ENCODE measurements at places on chromosomes 13 and 19.

DNA sequence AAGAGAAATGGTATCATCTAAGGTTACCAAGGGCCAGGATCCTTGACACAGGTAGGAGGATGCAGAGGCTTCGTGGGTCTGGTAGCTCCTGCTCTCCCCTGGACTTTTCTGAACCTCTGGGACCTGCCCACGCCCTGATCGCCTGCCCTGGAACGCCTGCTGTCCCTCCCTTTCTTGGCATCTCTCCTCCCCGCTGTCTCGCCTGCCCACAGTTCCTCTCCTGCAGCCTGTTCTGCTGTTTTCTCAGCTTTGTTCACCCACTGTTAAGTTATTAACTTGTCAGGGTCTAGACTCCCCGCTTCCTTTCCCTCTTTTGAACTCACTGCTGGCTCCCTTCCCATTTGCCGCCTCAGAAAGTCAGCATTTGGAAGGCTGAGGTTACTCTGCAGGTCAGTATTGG is 19.8 kb downstream of the SERP2 start:
- H3K27me3 ChIP-seq: peaks cover 7% of the 10 kb centered on the region
- no peak overlapping the region for H3K4me3 ChIP-seq
- no peaks in the 10 kb centered on the region for H3K36me3 ChIP-seq
- no peaks in the 10 kb centered on the region for H3K4me1 ChIP-seq

- H3K27ac ChIP-seq: no peak overlapping the region
- no peaks in the 10 kb centered on the region for H3K27me3 ChIP-seq
- H3K36me3 ChIP-seq: no peaks in the 10 kb centered on the region
- H3K4me3 ChIP-seq: no peak overlapping the region
- no peak for DNase-seq
- no peaks in the 10 kb centered on the region for H3K4me1 ChIP-seq
Measured at GRCh38 chr19:45305007-45305406, 17.7 kb downstream of the CKM start.

DNA sequence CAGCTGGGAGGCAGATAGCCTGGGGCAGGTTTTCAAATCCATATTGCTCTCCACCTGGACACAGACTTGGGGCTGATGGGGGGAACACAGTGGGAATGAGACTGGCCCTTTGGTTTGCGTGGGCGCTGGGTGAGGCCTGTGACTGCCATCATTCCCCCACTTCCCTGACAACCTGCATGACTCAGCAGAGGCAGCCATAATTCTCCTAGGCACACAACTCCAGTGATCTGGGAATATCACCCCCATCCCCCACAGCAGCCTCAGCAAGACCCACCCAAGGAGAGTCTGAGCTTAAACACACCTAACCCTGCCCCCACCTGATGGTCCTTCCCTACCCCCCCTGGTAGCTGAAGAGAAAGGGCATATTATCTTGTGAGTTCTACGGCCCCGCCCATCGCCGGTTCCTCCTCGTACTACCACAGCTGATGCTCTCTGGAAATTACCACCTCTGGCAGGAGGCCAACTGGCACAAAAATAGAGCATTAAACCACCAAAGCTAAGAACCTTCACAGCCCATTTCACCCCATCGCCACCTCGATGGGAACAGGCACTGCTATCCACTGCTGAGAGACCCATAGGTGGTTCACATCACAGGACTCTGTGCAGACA is 71.0 kb downstream of the RNF17 start:
- peaks cover 2% of the 10 kb centered on the region for H3K4me1 ChIP-seq
- peaks cover 33% of the 10 kb centered on the region for H3K27me3 ChIP-seq
- no peak overlapping the region for H3K27ac ChIP-seq

DNA sequence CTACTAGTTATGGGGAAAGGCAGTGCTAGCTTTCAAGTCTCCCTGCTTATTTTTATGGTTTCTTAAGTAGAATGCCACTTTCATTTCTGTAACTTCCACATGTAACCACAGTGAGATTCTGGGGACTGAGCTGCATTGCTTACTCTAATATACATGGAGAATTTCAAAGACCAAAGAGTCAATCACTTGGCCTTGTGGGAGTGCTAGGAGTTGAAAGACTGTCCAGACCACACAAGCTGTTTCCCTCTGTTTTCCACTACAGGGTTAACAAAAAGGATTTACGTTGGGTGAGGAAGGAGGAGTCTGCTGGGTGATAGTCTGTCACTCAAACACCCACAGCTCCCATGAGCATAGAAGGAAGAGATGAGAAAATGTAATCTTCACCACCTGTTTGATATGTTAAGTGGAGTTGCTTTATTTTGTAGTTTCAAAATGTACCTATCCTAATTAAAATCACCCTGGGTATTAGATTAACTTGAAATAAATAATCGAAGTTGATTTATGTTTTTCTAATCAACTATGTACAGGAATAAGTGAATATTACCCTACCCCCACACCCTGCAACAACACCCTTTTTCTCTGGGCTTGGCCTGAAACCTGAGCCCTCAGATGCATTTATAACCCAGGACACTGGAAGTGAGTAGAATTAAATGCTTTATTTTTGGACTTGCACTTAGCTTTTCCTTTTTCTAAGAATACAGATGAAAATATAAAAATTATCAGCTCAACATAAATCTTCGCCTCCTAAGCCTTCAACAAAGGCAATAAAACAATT is 225.8 kb upstream of the SLC10A2 start:
- H3K36me3 ChIP-seq: no peaks in the 10 kb centered on the region
- DNase-seq: no peak
- H3K4me3 ChIP-seq: no peak overlapping the region
- H3K4me1 ChIP-seq: no peaks in the 10 kb centered on the region

DNA sequence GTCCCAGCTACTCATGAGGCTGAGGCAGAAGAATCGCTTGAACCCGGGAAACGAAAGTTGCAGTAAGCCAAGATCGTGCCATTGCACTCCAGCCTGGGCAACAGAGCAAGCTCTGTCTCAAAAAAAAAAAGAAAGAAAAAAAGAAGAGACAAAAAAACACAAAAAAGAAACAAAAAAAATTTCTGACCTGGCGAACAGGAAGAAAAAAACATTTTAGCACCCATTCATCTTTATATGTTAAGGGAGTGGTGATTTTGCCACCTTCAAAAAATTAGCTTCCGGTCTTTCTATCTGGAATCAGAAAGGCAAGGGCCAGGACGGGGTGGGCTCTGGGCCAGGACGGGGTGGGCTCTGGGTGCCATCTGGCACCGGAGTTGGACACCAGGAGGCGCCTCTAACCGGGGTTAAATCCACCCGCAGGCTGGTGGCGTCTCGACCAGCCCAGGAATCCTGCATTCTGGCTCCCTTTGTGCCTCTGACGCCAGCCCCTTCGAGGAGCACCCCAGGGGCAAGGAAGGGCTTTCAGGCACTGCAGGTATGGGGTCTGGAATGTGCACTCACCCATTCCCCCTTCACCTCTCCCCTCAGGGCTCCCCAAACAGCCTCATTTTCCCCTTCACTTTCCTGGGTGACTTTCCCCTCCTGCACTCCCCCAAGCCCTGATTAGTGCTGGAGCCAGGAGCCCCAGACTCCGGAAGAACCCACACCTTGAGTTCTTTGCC is 10.4 kb upstream of the ZSWIM4 start:
- peaks cover 25% of the 10 kb centered on the region for H3K4me1 ChIP-seq
- peak; percentile 58 for DNase-seq
- peak overlapping the region; percentile 44 for H3K4me3 ChIP-seq
- H3K36me3 ChIP-seq: no peaks in the 10 kb centered on the region

- no peak for DNase-seq
- H3K4me3 ChIP-seq: no peak overlapping the region
- H3K36me3 ChIP-seq: peaks cover 4% of the 10 kb centered on the region
- no peaks in the 10 kb centered on the region for H3K27me3 ChIP-seq
- H3K27ac ChIP-seq: no peak overlapping the region
- H3K4me1 ChIP-seq: peaks cover 7% of the 10 kb centered on the region
Measured at GRCh38 chr19:44055870-44056269, 4.0 kb downstream of the ZNF223 start.

DNA sequence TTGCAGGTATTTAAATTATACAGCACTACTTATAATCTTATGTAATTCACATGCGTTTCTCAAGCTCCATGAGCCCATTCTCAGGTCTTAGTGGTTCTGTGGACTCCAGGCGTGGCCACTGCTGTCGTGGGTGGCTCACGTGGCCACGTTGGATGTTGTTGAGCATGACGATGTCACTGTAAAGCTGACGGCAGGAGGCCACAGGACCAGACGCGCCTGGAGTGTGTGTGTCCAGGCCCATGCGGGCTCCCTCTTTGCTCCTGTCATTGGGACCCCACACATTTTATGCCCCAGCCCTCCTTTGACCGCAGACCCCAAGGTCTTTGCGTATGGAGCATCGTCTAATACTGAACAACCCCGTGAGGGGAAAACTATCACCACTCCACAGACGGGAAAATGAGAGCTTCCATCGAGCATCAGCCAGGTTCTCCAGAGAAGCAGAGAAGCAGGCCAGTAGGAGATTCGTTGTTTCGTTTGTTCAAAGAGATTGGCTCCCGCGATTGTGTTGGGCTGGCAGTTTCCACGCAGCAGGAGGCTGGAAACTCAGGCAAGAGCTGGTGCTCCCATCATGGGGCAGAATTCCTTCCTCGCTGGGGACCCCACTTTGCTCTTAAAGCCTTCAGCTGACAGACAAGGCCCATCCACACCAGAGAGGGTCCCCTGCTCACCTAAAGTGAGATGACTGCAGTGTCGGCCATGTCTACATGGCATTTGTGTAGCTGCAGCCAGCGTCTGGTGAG is 129.3 kb upstream of the SPACA7 start:
- no peak overlapping the region for H3K27ac ChIP-seq
- no peaks in the 10 kb centered on the region for H3K36me3 ChIP-seq
- H3K4me1 ChIP-seq: no peaks in the 10 kb centered on the region
- no peak overlapping the region for H3K4me3 ChIP-seq
- H3K27me3 ChIP-seq: no peaks in the 10 kb centered on the region
- no peak for DNase-seq

GRCh38 chr13:94535775-94536174 is 56.3 kb upstream of the DCT start:
- H3K27ac ChIP-seq: no peak overlapping the region
- peaks cover 14% of the 10 kb centered on the region for H3K27me3 ChIP-seq
- H3K4me3 ChIP-seq: peak overlapping the region; percentile 3
- no peak for DNase-seq
- H3K4me1 ChIP-seq: peaks cover 2% of the 10 kb centered on the region
- H3K36me3 ChIP-seq: no peaks in the 10 kb centered on the region

- no peaks in the 10 kb centered on the region for H3K4me1 ChIP-seq
- no peak overlapping the region for H3K4me3 ChIP-seq
- no peaks in the 10 kb centered on the region for H3K27me3 ChIP-seq
- H3K27ac ChIP-seq: no peak overlapping the region
- no peak for DNase-seq
Measured at GRCh38 chr19:53177986-53178385, 15.2 kb downstream of the ZNF665 start.

DNA sequence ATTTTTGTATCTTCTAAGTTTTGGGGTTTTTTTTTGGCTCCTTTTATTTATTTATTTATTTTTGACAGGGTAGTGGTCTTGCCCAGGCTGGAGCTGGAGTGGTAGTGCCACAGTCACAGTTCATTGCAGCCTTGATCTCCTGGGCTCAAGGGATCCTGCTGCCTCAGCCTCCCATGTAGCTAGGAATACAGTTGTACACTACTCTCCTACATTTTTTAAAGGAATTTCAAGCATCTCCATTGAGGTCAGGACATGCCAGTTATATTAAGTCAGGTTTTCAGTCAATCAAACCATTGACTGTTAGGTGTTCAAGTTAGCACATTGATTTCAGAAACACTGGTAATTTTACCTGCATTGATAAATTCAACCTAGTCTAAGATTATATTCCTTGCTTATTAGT is 480.5 kb upstream of the SPRY2 start:
- no peaks in the 10 kb centered on the region for H3K4me1 ChIP-seq
- no peaks in the 10 kb centered on the region for H3K36me3 ChIP-seq
- no peak for DNase-seq
- H3K27me3 ChIP-seq: no peaks in the 10 kb centered on the region
- no peak overlapping the region for H3K27ac ChIP-seq
- no peak overlapping the region for H3K4me3 ChIP-seq

DNA sequence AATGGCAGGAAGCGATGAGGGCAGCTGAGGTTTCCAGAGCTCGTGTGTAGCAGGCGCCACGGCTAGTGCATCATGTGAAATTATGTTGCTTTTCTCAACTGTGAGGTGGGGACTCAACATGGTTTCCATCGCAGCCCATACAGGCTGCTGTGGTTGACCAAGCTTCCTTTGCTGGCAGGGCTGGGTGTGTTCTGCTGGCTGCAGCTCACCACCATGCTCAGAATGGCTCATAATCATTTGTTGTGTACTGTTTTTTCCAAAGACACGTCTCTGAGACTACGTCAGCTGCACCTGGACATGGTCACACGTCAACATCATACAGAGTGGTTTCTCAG is 16.1 kb upstream of the RASA3 start:
- H3K27me3 ChIP-seq: peaks cover 20% of the 10 kb centered on the region
- peak overlapping the region; percentile 84 for H3K4me3 ChIP-seq
- DNase-seq: peak; percentile 84

GRCh38 chr13:76638181-76638580 is 248.0 kb downstream of the KCTD12 start:
- H3K27ac ChIP-seq: no peak overlapping the region
- no peaks in the 10 kb centered on the region for H3K36me3 ChIP-seq
- no peaks in the 10 kb centered on the region for H3K4me1 ChIP-seq
- DNase-seq: no peak

DNA sequence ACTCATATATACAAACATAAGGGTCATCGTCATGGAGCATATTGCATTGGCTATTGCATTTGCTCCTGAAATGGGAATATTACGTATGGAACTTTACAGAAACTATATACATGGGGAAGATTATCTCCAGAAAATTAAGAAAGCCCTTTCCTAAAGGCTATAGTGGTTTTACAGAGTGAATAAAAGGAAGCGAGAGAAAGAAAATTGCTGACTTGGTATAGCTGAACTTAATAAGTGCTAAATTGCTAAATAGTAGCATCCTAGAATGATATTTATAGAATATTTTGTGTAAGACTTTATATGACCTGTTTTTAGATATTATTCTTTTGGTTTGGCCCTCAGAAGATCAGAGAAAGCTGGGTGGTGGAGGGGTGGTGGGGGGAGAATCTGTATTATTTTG is 114.6 kb downstream of the FLT1 start:
- DNase-seq: no peak
- H3K4me1 ChIP-seq: peaks cover 5% of the 10 kb centered on the region
- peaks cover 7% of the 10 kb centered on the region for H3K27me3 ChIP-seq
- no peak overlapping the region for H3K4me3 ChIP-seq

- no peak overlapping the region for H3K27ac ChIP-seq
- DNase-seq: peak; percentile 51
- no peaks in the 10 kb centered on the region for H3K27me3 ChIP-seq
- H3K4me1 ChIP-seq: peaks cover 2% of the 10 kb centered on the region
Measured at GRCh38 chr19:11130824-11131455, 24.6 kb downstream of the SPC24 start.

GRCh38 chr19:8609279-8610040 is 1.1 kb downstream of the ADAMTS10 start:
- peaks cover 9% of the 10 kb centered on the region for H3K4me1 ChIP-seq
- peaks cover 20% of the 10 kb centered on the region for H3K27me3 ChIP-seq
- no peak overlapping the region for H3K27ac ChIP-seq
- no peak for DNase-seq

GRCh38 chr13:84896128-84896527 is 903.1 kb downstream of the SLITRK6 start:
- no peaks in the 10 kb centered on the region for H3K4me1 ChIP-seq
- H3K36me3 ChIP-seq: no peaks in the 10 kb centered on the region
- H3K4me3 ChIP-seq: no peak overlapping the region
- no peak for DNase-seq
- H3K27ac ChIP-seq: no peak overlapping the region

Data from T-helper 2 cell treated with Interferon-gamma antibody and Interleukin-4, amounts not matched to agents 5 μg/mL and 100 μg/mL, for 36 hours (primary cell).